ENCODE measurements at places on chromosomes 4 and X.

DNA sequence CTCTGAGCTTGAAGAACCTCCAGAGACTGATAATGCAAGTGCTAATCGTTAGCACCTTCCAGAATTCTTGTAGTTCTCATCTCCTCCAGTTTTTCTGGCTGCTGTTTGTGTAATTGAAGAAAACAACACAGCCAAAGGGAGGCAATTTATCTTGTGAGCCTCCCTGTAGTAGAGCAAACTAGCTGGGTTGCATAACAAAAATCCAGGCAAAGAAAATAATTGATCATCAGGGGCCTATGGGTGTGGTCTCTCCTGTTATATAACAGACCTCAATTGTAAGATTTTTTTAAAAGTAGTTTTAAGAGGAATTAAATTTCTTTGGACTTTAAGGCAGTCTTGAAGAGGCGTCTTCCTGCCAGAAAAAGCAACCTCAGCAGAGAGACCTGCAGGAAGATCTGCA, 817.0 kb downstream of the CENPC start:
- DNase-seq, result no peak

GRCh38 chr4:6769233-6769988, 13.1 kb upstream of the KIAA0232 start:
- DNase-seq, result peak; percentile 41

- DNase-seq, result no peak
Measured at GRCh38 chrX:152177052-152177451, 38.7 kb upstream of the MAGEA10 start.

DNA sequence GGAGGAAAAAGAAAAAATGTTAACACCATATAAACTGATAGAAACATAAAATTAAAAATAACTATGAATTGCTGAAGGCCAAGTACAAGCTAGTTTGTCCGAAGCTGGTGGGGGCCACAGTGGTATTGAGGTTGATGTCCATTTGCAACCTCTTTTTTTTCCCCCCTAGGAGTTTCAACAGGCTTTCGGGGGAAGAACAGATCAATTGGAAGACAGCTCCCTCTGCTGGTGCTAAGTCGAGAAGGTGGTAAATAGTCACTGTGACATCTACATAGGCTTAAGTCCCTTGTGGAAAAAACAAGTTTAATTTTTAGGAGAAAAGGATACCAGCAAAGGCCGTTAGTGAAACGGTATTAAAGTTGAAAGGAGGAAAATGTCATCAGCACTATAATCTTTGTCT, 115.7 kb upstream of the ZXDA start:
- peak; percentile 37 for DNase-seq

DNA sequence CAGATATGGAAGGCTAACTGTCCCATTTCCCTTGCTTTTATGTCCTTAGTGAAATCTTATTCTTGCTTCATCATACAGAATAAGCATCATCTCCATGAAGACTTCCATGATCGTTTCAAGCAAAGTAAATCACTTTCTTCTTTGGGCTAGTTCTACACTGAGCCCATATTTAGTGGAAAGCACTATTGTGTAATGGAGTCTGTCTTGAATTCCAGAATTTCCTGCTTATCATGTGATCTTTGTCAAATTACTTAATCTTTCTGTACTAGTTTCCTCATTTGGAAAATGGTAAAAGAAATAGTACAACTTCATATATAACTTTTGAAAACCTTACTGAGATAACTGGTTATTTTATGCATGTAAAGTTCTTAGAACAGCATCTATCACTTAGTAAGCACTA, 7.6 kb downstream of the ANAPC10 start:
- DNase-seq, result no peak

DNA sequence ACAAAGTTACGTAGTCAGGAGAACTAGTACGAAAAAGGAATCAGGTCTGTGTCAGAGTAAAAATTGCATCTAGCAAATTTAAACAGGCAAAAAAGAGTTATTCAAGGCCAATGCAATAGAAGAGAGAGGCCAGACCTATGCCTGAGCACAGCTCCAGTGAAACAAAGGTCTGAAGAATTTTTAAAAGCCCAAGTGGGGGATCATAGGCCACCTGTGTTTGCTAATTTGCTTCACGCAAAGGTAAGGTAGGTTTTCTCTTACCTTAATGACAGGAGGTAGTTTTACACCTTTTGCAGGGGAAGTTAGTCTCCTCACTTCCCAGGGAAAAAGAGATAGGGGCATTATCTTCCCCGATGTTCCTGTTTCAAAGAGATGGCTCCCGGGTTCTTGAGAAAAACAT, 448.6 kb upstream of the TECRL start:
- DNase-seq, result no peak

DNA sequence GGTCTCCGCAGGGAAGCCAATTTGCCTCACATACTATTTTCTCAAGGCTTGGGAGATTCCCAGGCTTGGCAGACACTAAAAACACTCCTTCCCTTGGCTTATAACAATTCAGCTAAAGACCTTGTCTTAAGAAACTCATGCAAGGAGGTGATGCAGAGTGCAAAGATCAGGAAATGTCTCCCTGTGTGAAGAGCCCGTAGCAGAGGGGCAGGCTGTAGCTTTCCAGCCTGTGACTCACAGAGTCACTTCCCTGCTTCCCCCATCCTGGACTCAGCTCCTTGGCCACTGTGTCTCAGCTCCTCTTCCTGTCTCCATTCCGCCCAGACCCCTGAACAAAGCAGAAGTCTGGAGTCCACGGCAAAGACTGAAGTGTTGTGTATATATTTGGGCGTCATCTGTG, 56.1 kb downstream of the KDR start:
- no peak for DNase-seq

DNA sequence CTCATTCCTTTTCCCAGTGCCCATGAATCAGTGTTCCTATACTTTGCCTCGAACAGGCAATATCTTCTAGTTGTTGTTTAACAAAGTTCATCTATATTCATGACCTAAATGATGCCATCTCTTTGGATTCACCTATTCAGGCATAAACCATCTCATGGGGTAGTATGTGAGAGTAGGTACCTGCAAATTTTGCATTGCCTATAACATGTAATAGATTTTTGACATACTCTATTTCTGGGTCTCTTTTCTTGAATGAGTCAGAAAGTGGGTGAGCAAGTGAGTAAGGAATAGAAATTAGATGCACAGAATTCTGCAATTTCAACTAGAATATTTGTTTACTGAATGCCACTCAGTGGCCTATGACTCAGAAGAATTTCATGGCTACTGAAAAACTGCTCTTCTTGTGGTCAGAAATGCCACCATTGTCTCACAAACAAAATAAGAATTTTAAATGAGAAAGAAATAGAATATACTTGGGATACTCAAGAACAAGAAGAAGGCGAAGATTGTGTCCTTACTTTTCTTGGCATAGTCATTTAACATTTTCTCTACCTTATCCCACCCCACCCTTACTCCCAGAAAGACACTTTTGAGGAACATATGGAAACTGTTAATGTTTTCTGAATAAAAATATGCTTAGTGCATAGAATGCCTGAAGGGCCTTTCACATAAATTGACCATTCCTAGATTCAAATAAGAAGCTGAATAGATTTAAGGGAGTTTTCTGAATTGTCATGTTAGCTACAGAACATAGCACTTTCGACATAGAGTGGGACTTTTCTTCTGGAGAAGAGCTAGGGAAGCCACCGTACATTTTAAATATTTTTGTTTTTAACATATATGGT, 86.8 kb downstream of the HHIP start:
- no peak for DNase-seq

DNA sequence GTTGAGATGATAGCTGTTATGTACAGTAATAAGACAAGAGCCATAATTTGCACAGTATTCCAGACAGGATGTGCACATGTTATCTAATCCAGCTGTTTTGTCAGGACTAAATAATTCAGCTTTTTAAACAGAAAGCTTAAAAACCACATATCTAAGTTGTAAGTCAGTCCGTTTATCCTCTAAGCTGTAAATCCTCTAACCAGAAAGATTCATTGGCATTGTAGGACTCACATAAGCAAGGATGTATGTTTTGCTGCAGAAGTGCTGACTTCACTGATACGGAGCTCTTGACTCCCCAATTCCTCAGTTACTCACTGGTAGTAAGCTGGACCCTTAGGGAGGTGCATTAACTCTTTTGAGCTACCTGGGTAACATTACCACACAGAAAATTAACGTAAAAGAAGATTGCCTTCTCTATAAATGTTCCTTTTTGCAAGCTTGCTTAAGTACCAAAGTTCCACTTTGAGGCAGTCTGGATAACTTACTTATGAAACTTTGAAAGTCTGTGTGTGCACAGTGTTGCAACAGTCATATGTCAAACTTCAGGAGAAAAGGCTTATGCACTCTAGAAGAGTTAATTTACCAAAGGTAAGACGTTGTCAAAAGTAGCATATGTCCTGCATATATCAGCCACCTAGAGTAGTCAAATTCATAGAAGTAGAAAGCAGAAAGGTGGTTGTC, 58.3 kb upstream of the MAGEB2 start:
- no peak for DNase-seq

- DNase-seq, result no peak
Measured at GRCh38 chr4:55124322-55125076, 896 bp downstream of the KDR start.

DNA sequence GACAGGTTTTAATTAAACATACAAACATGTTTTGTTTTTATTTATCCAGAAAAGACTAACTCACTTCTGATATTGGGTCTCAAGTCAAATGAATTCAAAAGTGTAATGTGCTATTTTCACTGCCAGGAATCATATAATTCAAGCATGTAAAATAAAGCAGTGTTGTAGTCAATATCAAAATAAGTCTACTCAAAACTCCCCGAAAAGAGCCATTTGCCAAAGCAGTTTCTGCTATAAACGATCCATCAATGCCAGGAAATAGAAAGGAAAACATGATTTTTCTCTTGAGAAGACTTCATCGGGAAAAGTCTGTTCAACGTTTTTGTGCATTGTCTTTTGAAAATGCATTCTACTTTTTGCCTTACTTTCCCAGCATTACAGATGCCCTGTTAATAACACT, 633.3 kb downstream of the FAT4 start:
- DNase-seq, result no peak

- DNase-seq, result no peak
Measured at GRCh38 chr4:56684320-56685050, 3.4 kb upstream of the HOPX start.

DNA sequence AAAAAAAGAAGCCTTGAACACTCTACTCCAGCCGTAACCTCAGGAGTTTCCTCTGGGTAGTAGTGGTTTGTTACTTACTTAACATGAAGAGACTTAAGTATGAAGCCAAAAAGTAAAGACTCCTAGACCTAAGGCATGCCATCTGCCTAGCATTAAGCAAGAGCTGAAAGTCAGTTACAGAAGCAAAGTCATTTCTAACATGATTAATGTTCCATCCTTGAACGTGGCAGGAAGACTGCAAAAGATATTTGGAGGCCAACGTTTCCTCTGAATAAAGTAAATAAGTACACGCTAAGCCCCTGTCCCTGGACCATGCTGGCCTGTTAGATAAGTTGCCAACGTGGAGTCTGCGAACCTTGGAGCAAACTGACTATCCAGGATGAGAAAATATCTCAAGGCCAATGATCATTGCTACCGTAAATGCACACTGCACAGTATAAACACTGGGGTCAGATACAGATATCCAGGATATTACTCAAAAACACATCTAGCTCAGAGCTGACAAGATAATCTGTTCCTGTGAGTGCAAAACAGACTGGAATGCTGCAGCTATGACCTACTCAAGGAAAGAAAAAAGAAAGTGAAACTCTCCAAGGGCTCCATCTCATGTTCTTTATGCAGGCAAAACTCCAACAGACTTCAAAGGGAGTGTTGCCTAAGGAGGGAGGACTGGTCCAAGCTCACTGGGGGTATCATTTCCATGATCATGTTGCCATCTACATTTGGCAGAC, 255.8 kb downstream of the COL25A1 start:
- no peak for DNase-seq

DNA sequence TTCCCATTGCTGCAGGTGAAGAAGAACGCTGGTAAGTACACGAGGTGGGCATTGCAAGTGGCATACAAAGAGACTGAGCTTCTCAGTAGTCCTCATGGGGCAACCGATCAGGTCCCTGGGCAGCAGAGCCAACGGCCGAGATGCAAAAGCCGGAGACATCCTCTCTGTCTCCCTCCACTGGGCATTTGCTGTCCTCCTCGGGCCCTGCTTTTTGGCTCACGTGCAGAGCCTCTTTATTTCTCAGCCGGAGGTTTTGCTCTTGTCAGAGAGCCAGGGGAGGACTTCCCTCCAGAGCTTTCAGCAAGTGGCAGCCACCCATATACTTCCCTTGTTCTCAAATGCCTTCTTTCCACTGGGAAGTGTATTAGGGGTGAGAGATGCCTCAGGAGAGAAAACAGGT, 18.0 kb downstream of the STARD8 start:
- DNase-seq, result no peak

DNA sequence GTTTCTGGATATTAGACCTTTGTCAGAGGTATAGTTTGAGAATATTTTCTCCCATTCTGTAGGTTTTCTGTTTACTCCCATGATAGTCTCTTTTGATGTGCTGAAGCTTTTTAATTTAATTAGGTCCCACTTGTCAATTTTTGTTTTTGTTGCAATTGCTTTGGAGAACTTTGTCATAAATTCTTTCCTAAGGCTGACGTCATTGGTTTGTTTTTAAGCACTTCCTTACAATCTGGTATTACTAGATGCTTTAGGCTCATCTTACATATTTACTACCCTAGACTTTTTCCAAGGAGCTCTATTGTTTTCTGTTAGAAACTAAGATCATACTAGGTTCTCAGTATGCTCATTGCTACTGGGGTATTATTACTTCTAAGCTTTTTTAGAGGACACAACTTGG, 806.3 kb downstream of the PDHA2 start:
- DNase-seq, result no peak

- DNase-seq, result no peak
Measured at GRCh38 chr4:33780952-33781791, 2463.1 kb downstream of the ARAP2 start.

GRCh38 chrX:39772057-39772832, 325.5 kb downstream of the BCOR start:
- no peak for DNase-seq

- no peak for DNase-seq
Measured at GRCh38 chrX:13835825-13836224, 18.9 kb upstream of the GPM6B start.

GRCh38 chr4:33302321-33302720, 2582.2 kb downstream of the PCDH7 start:
- DNase-seq, result peak; percentile 14

GRCh38 chr4:94621491-94622080, 136.2 kb upstream of the BMPR1B start:
- peak; percentile 42 for DNase-seq

DNA sequence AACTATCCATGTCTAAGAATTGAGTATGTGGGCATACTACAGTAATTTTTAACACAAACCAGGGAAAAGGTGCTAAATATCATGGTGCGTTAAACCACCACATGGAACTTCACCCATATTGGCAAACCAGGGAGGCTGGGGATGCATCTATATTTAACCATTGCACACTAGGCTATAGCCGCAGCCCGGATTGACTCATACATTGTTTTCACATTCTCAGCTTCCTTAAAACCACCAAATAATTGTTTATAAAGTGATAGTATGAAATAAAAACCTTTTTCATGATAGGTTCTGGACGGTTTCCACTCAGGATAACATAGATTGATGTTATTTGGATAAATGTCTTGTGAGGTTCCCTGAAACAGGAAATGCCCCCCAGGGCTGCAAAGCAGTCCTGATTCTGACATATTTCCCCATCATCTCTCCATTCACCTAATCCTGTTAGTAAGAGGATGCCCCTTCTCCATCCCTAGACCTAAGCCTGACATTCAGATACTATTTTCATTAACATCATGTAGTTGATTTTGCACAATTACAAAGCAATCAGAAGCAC, 7.9 kb downstream of the COL25A1 start:
- no peak for DNase-seq

- DNase-seq, result no peak
Measured at GRCh38 chr4:148964456-148964855, 522.2 kb upstream of the NR3C2 start.

- no peak for DNase-seq
Measured at GRCh38 chr4:177348348-177348747, 38.7 kb downstream of the NEIL3 start.

GRCh38 chrX:15579778-15580747, 20.7 kb downstream of the ACE2 start:
- DNase-seq, result no peak
